ENCODE measurements at places on chromosomes 11 and 22.

- no peak for ATAC-seq
Measured at GRCh38 chr11:23502826-23503225, 642.6 kb upstream of the CCDC179 start.

DNA sequence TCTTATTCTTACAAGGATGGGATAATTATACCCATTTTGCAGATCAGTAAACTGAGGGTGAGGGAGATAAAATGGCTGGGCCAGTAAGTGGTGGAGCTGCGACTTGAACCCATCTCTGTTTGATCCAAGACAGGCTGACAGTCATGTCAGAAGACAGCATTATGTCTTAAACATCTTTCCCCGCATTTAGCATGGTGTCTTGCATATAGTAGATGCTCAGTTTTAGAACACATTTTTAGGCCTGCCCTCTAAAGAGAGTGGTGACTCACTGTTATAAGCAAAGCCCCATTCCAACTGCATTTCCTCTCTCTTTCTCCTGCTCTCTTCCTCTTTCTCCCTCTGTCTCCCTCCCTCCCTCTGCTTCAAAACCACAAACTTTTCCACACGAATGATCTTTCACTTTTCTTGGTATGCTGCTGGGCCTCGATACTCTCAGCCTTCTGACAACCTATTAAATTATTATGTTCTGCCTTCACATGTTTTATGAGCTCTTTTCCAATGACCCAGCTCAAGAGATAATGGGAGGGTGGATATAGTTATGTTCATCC, 25.2 kb downstream of the CWC15 start:
- ATAC-seq, result no peak

GRCh38 chr11:110089617-110090282, 3.4 kb upstream of the ZC3H12C start:
- no peak for ATAC-seq

- ATAC-seq, result peak; percentile 53
Measured at GRCh38 chr22:32528984-32529982, 54.7 kb downstream of the FBXO7 start.

GRCh38 chr22:33380789-33381530, 322.8 kb upstream of the SYN3 start:
- no peak for ATAC-seq

- no peak for ATAC-seq
Measured at GRCh38 chr22:31367426-31367825, 21.3 kb upstream of the PATZ1 start.

DNA sequence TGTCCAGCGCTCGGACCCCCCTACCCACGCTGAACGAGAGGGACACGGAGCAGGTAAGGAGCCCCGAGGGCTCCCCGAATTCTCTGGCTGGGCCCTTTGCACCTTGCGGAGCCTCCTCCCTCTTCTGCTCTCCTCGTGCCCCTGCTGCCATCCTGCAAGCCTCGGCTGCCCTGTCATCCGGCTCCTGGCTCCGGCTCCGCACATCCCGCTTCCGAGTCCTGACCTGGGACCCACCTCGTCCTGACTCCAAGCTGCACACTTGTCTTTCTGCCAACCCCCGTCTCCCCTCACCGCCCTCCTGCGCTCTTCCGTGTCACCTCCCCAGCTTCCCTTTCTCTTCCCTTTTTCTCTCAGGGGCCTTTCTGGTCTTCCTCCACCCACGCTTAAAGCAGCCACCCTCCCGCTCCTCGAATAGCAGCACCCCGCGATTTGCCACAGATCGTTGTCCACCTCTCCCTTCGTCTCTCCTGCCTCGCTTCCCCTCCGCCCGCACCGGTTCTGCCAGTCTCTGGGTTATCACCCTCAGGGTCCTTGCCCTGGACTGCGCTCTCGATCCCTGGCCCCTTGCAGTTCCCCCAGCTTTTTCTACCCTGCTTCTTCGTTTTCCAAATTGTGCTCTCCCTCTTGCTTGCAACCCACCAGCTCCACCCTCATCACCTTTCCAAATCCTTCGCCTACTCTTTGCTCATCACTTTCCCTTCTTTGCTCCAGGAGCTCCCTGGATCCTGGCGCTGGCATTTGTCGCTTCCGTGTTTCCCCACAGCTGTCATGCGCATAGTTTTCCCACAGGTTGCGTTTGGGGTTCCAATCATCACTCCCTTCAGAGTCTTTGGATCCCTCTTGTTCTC, 822 bp downstream of the MARK2 start:
- no peak for ATAC-seq

DNA sequence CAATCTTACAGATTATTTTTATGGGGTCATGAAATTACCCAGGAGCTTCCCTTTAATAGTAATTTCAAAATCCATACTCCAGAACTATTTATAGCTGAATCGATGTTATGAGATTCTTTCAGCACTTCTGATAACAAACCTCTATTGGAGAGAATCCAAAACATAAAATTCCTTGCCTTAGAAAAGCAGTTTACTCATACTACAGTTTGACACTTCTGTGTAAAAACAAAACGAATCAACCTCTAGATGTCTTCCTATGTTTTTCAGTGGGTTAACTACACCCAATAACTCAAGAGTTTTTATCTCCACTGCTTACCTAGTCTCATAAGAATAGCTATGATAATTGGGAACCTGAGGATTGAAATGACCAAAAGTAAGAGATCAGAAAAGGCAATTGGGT, 35.6 kb downstream of the KIF18A start:
- ATAC-seq, result no peak

GRCh38 chr11:105577641-105578040, 32.2 kb upstream of the GRIA4 start:
- ATAC-seq, result no peak

DNA sequence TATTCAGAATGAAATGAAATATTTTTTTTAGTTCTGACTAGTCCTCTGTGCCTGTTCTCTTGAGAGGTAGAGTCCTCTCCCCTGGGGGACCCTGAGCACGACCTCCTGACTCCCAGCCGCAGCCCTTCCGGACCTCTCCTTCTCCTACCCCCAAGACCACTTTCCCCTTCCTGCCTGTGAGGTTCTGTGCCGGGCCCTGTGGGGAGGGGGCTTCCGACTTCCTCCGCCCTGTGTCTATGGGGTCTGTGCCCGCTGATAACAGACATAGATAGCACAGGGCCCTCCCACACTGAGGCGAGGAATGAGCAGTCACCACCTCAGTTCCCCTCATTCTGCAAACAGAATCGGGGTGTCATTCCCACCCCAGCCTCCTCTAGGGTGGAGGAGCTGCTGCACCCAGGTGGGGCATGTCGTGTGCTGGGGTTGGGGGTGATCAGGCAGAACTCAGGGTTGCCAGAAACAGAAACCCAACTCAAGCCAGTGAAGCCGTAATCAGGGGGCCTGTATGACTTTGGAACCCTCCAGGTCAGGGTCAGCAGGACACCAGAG, 11.9 kb upstream of the PKP3 start:
- ATAC-seq, result no peak

DNA sequence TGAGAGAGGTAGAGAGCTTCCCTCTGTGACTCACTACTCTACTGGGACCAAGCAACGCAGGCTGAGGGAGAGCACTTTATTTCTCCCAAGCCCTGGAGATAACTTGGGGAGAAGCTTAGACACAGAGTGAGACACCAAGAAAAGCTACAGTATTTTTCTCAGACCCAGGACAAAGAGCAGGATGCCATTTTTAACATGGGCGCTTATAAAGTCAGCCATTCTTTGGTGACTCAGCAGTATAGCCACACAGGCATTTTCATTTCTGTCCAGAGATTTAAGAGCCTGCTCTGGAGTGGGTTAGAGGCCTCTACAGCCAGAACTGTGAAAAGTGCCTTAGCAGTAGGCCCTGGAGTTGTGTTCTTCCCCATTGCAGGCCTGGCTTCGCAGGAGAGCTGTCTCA, 55.0 kb upstream of the GLYAT start:
- ATAC-seq, result no peak

DNA sequence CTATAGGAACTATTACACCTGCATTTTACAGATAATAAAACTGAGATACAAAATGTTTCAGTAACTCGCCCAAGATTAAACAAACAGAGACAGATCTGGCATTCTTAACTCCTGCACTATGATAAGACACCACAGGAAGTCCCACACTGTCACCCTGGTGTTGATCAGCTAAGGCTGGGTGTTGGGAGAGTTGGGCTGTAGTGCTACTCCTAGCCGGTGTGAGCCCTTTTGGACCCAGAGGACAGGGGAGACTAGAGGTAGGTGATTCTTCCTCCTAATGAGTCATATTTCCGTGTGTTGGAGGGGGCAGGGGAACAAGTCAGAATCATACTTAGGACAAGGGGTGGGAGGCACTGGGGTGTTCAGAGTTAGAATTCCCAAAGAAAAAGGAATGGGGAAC, 353.2 kb upstream of the TENM4 start:
- no peak for ATAC-seq

- ATAC-seq, result no peak
Measured at GRCh38 chr11:15228331-15228849, 113.7 kb downstream of the INSC start.

DNA sequence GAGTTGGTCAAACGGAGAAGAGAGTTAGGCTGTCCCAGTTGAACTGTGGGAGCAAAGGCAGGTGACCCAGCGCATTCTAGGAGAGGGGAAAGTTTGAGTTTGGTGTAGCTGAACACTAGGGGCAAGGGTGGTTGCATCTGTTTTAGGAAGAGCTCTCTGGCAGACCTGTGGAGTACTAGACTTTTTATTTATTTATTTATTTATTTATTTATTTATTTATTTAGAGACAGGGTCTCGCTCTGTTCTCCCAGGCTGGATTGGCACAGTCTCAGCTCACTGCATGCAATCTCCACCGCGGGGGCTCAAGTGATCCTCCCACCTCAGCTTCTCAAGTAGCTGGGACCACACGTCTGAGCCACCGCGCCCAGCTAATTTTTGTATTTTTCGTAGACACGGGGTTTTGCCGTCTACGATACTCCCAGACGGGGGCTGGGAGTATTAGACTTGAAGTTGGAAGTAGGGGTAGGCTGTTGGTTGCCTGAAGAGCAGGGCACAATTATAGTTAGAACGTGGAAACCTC, 950 bp upstream of the ACER3 start:
- ATAC-seq, result no peak

- ATAC-seq, result no peak
Measured at GRCh38 chr11:12677131-12677530, 2.9 kb downstream of the TEAD1 start.

- ATAC-seq, result no peak
Measured at GRCh38 chr22:50339945-50340879, 2.9 kb upstream of the PPP6R2 start.

- peak; percentile 49 for ATAC-seq
Measured at GRCh38 chr22:33271390-33272161, 213.4 kb upstream of the SYN3 start.

GRCh38 chr22:33426451-33426850, 368.3 kb upstream of the SYN3 start:
- no peak for ATAC-seq

DNA sequence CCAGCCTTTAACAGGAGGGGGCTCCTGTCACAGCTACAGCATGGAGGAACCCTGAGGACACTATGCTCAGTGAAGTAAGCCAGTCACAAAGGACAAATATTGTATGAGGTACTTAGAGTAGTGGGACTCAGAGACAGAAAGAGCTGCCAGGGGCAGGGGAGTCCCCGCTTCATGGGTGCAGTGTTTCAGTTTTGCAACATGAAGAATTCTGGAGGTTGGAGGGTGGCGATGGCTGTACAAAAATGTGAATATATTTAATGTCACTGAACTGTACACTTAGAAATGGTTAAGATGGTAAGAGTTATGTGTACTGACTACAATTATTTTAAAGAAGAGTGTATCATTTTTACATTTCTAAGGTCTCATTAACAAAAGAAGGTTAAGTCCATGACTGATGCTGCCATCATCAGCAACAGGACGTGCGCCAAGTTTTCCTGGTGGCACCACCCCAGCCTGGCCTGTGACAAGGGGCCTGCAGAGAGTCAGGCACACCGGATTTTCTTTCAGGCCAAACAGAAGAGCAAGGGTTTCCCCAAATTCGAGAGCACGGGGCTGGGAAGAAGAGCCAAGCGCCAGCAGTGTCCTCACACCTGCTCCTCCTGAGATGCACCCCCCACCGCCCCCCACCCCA, 22.1 kb downstream of the YPEL1 start:
- ATAC-seq, result peak; percentile 44

- no peak for ATAC-seq
Measured at GRCh38 chr11:33157103-33158027, 3.9 kb downstream of the CSTF3 start.

- ATAC-seq, result no peak
Measured at GRCh38 chr11:71964641-71965040, 34.1 kb upstream of the IL18BP start.

- no peak for ATAC-seq
Measured at GRCh38 chr22:36463783-36464184, 17.7 kb downstream of the TXN2 start.

- no peak for ATAC-seq
Measured at GRCh38 chr22:20354238-20354975, 34.5 kb upstream of the DGCR6L start.

GRCh38 chr11:63609536-63609935, 4.7 kb downstream of the PLAAT3 start:
- no peak for ATAC-seq

GRCh38 chr11:36306888-36307287, 10.8 kb downstream of the PRR5L start:
- no peak for ATAC-seq

DNA sequence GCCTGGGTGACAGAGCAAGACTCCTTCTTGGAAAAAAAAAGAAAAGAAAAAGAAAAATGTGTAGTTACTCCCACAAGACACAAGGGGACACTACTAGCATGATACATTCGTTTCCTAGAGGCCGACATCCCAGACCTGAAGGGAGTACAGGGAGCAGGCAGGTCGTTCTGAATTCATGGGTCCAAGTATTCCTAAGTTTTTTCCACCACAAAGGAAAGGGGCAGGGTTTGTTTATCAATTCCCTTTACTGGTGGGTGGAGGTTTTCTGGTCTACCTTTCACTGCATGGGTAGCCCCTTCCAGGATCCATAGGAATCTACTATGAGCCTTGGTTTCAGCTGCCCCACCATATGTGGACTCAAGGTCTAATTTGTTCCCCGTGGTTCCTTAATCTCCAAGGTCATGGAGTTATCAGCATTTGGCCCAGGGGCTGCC, 11.8 kb downstream of the TIGD3 start:
- no peak for ATAC-seq

DNA sequence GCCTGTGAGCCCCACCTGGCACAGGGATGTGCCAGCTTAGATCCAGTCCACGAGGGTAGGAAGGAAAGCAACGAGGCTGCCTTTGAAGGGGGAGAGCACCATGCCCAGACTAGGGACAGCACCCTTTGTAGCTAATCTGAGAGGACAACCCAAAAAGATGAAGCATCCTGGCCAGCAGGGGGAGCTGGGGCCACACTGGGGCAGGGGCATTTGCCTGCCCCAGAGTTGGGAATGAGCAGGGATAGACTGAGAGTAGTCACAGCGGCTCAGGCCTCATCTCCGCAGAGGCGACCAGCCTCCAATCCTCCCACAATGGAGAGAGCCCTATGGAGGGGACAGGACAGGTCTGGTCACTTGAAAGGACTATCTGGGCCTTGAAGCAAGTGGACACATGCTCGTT, 16.4 kb downstream of the LMO1 start:
- no peak for ATAC-seq

GRCh38 chr11:86176165-86176884, 68.2 kb upstream of the EED start:
- ATAC-seq, result peak; percentile 86

All from activated CD4-positive, CD25-positive, alpha-beta regulatory T cell treated with anti-CD3 and anti-CD28 coated beads, Interleukin-2, amount 50 U/mL, for 24 hours (primary cell).